ENCODE measurements at places on chromosomes 6 and 20.

DNA sequence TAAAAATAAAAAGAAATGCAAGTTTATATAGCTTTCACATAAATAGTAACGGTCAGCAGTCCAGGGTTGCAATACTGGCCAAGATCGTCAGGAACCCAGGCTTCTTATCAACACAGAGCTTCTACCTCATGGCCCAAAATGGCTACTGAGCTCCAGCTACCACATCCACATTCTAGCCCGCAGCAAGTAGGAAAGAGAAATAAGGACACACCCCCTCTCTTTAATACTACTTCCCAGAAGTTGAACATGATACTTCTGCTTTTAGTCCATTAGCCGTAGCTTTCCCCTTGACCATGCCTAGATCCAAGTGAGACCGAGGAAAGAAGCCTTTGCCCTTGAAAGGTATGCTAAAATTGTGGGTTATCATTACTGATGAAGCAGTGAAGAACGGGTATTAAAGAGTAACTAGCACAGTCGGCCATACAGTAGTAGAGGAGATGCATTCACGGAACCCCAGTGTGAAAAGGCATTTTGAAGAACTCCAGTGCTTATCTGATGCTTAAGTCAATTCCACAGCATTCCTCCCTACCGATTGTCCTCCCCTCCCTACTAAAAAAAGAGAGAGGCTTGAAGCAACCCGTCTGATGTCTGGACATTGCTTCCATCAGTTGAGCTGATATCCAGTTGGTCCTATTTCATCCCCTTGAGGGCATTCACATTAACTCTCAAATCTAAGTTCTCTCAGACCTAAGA lies 226.9 kb upstream of the RREB1 start:
- no peak for DNase-seq

GRCh38 chr6:49772285-49772684 lies 14.8 kb downstream of the PGK2 start:
- no peak for DNase-seq

GRCh38 chr20:41167118-41167470 lies 29.8 kb downstream of the PLCG1 start:
- no peak for DNase-seq

DNA sequence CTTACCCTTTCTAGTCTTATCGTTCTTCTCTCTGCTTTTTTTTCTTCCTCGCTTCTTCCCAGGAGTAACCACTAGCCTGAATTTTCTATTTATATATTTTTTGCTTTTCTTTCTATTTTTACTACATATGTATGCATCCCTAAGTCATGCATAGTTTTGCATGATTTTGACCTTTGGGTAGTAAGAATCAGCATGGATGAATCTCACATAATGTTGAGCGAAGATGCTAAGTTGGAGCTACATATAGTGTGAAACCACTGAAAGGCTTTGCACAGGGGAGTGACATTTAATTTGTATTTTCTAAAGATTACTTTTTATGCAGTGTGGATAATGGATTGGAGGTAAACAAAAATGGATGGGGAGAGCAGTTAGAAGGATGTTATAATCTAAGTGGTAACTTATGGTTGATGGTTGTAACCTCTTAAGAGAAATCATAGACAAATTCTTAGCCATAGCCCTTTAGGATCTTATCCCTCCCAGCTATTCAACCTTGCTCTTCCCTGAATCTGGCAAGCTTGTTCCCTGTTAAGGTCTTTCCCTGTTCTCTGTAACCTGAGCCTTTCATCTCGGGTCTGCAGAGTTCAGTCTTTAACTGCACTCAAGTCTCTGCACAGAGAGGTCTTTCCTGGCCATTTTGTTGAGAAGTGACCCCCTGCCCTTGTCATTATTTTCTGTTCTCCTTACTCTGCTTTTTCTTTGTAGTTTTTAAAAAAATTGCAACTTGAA lies 18.0 kb downstream of the PEX7 start:
- no peak for DNase-seq

DNA sequence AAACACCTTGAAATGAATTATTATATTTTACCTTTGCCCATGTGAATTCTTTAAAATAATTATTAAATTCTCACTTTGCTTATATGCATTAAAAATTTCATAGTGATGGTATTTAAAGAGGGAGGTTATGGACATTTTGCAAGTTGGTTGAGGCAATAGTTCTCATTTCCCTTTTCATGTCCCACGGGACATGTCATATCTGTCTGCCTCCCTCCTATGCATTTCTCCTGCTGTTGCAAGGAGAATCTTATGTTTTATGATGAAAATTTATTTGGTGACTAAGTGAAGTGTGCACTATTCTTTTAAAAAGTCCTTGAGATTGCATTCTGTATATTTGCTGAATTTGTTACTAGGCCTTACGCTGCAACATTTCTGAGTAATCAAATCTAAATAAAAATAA lies 67.2 kb downstream of the UTRN start:
- DNase-seq = peak; percentile 27

- no peak for DNase-seq
These were observed 57.6 kb downstream of the NRSN1 start for GRCh38 chr6:24183584-24183983.

GRCh38 chr20:57670288-57671071 lies 39.3 kb downstream of the PMEPA1 start:
- DNase-seq = no peak

DNA sequence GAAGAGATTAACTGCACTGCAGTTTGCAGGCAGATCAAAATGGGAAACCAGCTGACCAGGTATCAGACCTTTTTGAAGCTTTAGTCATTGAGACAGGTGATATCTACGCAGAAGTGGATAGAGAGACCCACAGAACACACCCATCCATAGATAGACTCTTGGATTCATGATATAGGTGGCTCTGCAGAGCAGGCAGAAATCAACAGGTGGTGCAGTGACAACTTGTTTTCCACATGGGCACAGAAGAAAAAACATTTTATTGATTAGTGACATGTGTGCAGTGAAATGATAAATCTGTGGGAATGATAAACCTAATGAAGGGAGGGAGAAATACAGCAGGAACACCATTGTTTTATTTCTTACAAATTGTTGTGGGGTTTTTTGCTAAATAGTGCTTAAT lies 45.2 kb downstream of the NUDT3 start:
- DNase-seq = no peak

DNA sequence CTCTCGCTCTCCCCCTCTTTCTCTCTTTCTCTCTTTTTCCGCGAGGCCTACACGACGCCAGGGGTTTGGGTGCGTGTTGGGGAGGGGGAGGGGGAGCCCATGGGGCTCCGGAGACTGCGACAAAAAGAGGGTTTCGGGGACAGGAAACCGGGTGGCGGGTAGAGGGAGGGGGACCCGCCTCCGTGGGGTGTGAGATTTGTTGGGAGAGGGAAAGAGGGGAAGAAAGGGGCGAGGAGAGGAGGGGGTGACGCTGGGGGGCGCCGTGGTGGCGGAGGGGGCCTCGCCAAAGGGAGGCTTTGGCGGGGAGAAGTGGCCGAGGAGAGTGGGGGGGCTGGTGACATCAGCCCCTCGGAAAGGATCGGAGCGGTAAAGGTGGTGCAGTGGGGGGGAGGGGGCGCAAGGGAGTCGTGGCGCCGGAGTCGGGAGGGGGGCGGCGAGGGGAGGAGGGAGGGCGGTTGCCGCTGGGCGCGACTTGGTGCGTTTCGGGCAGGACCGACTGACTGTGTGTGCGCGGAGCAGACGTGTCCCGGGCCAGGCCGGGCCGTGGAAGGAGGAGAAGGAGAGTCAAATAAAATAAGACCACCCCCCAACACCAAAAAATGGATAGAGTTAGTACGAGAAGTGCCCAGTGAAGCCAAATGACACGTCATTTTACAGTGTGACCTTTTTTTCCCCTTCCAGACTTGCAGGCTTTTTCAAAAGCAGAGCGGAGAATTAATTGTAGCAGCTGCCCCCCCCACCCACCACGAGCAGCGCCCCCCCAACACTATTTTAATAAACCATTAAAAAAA lies 39.8 kb downstream of the GNAS start:
- peak; percentile 56 for DNase-seq

DNA sequence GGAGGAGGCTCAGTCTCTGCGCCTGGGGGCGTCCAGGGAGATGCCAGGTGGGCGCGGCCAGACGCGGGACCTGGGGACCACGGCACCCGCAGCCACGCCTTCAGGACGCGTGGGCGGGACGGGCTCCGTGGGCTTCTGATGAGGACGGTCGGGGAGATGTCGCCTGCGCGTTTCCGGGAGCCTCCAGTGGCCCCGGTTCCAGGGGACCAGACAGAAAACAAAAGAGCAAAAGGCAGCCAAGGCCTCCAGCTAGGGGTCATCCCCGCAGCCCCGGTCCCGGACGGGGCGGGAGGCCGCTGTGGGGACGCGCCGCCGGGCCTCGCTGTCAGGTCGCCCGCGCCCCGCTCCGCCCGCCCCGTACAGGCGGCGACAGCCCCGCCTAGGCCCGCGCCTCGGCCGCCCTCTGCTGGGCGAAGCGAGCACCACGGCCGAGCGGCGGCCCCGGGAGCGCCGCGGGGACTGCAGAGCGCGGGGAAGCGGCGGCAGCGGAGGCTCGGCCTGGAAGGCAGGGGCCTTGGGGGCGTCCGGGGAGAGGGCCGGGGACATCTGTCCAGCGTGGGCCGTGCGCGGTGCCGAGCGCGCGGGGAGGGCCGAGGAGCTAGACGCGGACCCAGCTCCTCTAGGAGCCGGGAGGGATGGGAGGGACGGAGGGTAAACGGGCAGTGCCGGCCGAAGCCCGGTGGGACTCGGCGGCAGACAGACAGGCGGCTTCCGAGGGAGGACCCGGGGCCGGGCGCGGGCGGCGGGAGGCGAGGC lies 48.7 kb downstream of the TMEM242 start:
- DNase-seq = peak; percentile 48

GRCh38 chr6:14259594-14260152 lies 142.1 kb downstream of the CD83 start:
- DNase-seq = no peak

GRCh38 chr20:58596750-58597248 lies 54.3 kb upstream of the STX16 start:
- peak; percentile 55 for DNase-seq

DNA sequence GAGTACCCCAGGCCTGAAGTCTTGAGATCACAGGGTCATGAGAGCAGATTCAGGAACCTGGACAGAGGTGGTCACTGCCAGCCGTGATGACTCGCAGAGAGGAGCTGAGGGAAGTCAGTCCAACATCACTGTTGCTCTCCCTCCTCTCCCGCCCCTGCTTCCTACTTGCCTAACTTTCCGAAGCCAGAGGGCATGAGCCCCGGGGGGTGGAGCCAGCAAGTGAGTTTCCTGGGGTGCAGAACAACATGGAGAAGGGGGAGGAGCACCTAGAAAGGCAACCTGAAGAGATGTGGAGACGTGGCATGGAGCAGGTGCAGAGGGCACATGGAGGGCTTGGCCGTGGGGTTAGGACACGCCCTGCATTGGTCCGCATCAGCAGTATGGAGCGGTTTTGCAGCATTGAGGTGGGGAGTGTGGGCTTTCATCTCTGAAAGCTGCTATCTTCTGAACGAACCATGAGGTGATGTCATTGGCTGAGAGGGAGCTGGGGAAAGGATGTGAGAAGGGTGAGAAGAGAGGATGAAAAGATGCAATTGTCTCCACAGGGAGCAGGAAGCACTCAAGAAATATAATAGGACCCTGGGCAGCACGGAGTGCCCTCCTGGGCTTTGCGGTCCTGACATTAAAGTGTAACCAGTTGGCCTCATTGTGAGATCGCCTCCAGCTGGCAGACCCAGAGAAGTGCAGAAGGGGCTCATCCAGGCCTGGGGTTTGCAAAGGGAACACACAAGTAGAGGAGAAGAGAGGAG lies 25.0 kb downstream of the GDAP1L1 start:
- DNase-seq = no peak

GRCh38 chr20:19501476-19502115 lies 256.5 kb upstream of the RIN2 start:
- no peak for DNase-seq

DNA sequence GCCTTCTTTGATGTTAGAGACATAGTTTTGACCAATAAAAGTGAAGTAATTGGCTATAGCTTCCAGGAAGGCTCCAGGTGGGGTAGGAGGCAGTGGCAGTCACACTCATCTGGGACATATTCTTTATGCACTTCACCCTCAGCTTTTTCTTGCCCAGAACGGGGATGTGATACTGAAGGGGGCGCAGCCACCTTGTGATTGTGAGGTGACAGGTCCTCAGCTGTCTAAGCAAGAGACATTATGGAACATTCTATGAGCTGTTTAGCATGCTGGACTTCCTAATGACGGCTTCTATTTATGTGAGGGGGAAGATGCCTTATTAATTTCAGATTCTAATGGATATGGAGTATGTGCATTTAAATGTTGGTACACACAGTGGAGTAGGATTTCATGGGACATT lies 151.3 kb upstream of the ZFP64 start:
- no peak for DNase-seq

- DNase-seq = no peak
These were observed 616.9 kb upstream of the MAN1A1 start for GRCh38 chr6:119966484-119966883.

- DNase-seq = no peak
These were observed 8.7 kb downstream of the TRIB3 start for GRCh38 chr20:389220-389619.

DNA sequence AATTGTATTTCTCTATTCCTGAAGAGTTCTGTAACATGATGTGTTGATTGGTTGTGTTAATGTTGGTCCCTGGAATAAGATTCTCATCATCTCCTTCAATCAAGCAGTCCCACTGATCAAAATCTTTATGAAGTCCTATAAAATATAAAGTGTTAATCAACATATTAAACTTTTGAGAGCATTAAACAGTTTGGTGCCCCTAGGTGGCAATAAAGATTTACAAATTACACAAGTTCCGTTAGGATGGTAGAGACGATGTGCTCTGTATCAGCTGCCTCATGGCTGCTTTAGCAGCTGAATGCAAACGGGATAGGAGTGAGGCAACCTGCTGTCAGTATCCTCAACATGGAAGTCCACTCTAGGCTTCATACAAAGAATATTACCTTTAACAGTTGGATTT lies 16.9 kb downstream of the TDRD6 start:
- DNase-seq = peak; percentile 43

- DNase-seq = no peak
These were observed 1085.6 kb downstream of the KIF16B start for GRCh38 chr20:15487682-15488081.

- DNase-seq = no peak
These were observed 38.7 kb downstream of the MAP3K5 start for GRCh38 chr6:136753624-136754023.

DNA sequence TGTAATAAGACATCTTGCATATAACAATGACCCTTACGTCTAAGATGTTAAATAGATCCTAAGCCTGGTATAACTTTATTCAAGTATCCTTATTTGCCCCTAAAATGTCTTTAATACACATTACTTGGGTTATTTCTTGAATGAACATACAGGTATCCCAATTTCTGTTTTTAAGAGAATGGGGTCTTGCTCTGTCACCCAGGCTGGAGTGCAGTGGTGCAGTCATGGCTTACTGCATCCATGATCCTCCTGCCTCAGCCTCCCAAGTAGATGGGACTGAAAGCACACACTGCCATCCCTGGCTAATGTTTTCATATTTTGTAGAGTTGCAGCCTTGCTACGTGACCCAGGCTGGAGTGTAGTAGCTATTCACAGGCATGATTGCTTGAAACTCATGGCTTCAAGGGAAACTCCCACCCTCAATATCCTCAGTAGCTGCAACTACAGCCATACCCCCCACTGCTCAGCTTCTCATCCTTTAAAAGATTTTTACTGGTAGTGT lies 10.4 kb upstream of the ZNFX1 start:
- DNase-seq = no peak
